Substantia nigra (tissue), 51 donors: ENCODE measurements at places on chromosomes 7 and 10.

GRCh38 chr7:142438235-142438922, 180.5 kb upstream of the PRSS58 start:
- DNase-seq = no peak

- no peak for DNase-seq
These were observed 351.0 kb downstream of the ANKRD7 start for GRCh38 chr7:118575393-118575948.

DNA sequence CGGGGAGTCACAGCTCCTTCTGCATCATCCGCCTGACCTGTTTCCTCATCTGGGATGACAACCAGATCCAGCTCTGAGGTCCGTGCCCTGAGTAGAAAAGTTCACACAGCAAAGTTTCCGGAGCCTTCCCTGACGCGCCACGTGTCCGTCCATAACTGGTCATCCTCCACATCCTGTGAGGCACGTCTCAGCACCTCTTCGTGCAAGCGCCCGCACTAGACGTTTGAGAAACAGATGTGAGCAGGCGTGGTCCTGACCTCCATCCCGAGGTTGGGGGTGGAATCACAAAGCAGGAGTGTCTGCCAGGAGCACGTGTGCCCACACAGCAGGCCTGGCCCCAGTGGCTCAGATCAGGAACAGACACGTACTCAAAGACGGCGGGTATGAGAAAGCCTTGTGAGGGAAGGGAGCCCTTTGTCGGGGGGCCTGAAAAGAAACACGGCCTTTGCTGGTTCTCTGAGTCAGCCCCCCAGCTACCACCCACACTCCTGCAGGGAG, 520.8 kb downstream of the DNAJB6 start:
- DNase-seq = no peak

- no peak for DNase-seq
These were observed 41.6 kb upstream of the FAM20C start for GRCh38 chr7:150811-151221.

DNA sequence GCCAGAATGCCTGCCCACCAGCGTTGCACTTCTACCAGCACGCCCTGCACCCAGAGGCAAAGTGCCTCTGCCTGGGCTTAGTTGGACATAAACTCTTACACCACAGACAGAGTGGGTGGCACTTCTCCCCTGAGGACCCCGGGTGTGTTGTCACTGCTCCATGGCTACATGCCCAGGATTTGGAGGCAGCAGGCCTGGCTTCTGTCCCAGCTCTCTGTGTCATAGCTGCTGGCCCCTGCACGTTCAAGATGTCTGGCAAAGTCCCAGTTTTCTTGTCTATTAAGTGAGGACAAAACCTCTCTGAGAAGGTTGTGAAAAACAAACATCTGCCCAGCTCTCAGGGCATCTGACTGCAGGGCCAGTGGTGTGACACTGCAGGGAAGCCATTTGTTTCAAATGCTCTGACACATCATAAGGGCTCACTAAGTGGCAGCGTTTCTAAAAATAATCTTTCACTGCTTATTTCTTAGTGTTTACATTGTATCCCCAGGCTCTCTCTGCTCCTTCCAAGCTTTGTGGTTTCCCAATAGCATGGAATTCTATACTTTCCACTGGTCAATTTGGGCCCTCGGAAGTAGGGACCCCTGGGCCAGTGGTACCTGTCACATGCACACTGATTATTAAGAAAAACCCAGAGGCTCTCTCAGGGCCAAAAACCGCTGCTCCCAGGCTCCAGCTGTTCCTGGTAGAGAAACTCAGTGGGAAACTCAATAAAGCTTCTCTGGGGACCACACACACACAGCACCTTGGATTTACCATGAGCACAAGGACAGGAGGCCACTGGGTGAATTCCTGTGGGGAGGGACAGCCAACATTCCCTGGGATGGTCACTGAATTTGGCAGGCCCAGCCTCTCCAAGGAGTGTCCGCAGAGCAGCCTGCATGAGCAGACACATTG, 86.2 kb upstream of the ANLN start:
- DNase-seq = peak; percentile 41

- no peak for DNase-seq
These were observed 105.4 kb upstream of the CAV2 start for GRCh38 chr7:116394106-116394505.

DNA sequence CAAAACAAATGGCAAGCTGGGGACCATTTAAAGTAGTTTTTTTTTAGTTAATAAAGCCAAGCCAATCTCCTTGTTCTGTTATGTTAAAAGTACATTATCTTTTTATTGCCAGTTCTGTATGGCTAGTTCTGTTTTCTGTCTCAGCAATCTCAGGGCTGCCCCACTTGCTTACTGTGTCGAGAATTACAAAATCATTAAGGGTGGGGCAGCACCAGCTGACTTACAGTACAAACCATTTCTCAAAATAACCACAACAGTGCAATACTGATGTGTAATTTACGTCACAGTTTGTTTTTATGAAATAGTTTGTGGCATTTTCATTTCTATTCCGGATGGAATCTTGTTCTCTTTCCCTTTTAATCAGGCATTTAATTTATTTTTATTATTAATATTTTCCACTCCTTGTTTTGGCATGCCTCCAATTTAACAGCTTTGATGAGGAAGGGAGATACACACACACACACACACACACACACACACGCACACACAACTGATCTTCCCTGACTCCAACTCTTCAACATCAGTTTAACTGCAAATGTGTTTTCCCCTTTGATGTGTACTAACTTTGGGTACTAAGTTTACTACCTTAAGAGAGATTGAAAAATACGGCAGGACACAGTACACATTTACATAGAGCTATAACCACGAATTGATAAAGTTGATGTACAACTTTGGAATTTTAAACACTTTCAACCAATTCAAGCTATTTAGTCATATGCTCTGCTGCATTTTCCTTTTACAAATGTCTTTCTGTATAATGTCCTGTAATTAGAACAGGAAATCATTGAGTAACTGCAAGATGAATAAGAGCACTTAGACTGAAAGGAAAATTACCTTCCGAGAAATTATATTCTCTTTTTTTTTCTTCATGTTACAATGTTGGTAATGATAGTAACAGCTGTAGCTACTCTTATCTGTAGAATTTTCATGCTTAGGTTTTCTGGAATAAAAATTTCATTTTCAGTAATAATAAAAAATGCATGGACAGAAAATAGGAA, 91.5 kb downstream of the ARID5B start:
- DNase-seq = no peak

- no peak for DNase-seq
These were observed 411 bp downstream of the BCCIP start for GRCh38 chr10:125823663-125824251.

DNA sequence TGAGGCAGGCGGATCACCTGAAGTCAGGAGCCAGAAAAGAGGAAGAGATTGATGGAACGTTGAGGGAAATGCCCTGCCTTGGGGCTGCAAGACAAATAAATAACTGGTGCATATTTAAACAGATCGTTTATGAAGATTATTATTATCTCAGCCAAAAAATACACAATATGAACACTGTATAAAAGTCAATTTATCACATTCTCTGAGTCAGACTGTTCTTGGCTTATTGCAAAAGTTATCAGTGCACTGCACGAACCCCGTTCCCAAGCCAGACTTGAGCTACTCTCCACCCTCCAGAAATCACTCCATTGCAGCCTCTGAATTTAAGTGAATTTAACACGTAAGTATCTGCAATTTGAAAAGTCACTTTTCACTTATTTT, 1.6 kb downstream of the DNMBP start:
- no peak for DNase-seq

GRCh38 chr10:27253576-27253975, 13.0 kb upstream of the ACBD5 start:
- no peak for DNase-seq

DNA sequence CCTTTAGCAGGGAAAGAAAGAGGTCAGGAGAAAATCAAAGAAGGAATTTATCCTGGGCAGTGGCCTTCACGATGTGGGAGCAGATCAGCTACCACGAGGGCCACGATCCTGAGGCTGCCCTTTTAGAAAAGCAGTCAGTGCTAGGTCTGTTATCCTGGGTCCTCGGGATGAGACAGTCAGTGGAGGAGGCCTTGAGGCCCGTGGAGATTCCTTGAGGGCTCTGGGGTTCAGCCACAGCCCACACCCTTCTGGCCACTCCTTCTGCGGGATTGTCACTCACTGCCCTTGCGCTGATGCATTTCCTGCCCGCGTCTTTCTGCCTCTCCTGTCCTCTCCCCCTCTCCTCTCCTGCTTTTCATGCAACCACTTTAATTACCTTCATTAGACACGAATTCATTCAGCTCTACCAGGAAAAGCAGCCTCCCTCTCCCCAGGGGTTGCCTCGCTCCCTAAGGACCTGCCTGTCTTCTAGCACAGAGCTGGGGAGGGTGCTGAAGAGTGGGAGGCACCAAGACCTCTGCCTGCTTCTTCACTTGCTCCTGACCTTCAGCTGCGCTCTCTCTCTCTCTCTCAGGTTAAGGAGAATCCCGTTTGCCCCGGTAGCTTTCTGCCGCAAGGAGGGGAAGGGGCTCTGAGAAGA, 42.6 kb upstream of the LRRC4 start:
- no peak for DNase-seq

DNA sequence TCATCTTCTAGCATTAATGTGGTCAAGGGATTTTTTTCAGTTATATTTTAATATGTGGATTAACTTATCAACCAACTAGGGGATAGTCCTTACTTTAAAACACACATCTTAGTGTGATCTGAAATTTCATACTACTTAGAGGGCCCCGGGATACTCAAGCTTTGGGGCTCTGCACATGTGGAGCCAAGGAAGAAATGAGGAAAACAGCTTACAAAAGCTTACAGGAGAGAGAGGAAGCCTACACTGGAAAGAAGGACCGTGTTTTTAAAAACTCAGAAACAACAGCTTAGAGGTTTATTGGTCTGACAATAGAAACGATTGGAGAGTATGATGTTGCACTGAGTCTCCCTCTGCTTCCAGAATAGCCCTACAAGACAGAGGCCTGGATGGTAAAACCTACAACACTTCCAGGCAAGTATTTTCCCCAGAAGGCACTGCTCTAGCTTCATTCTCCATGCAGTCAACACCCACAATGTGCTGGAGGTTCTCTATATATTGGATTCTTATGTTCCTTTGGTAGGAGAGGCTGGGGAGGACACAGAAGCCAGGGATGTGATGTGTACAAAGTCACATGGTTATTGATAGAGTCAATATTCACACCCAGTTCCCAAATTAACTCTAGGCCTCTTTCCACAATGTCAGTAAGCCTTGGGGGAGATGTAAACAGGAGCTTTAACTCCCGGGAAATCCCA, 47.3 kb downstream of the JCAD start:
- DNase-seq = no peak

- no peak for DNase-seq
These were observed 660.5 kb downstream of the LRMDA start for GRCh38 chr10:76091926-76092325.
